ENCODE measurements at places on chromosomes 16 and 17.

GRCh38 chr17:75102385-75102821, 7.4 kb upstream of the ARMC7 start:
- DNase-seq = no peak

DNA sequence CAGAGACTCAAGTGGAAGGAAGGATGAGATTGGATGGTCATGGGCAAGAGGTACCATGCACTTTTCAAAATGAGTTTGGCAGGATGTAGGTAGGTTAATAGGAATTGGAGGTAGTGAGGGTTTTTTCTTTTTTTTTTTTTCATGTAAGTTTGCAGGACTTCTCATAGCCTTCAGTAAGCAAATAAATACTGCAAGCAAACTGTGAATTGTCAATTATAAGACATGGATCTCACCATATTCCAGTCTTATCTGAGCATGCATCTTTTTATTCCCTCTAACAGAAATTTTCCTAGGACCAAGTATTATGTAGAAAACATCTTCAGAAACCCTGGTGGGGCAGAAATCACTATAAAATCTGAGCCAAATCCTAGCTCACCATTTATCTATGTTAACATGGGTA, 584.6 kb upstream of the CDH5 start:
- no peak for DNase-seq

DNA sequence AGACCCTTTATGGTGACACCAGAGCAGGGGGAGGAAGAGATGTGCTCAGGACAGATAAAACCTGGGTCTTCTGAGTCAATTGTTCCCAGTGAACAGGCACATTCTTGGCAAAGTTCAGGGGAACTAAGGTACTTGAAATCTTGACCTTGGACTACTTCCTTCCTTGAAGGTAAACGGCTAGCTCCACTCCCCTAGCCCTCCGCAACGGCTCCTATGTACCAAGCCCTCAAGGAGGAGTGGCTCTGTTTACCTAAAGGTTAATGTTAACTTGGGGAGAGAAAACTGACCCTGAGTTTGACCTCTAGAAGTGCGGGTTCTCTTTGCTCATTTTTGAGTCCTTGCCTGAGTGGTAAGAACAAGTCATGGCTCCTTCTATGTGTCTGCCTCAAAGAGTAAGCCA, 7.8 kb downstream of the TTLL6 start:
- DNase-seq = no peak

DNA sequence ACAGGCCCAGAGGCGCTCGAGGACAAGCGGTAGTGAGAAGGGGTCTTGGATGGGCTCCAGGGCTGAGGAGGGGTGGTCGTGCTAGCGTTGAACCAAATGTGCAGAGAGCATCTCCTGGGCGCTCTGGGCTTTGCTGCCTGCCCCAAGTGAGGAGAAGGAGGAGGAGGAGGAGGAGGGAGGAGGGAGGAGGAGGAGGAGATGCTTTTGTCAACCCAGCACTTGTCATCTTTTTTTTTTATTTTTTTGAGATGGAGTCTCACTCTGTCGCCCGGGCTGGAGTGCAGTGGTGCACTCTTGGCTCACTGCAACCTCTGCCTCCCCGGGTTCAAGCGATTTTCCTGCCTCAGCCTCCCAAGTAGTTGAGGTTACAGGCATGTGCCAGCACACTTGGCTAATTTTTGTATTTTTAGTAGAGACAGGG, 59.8 kb downstream of the PGS1 start:
- no peak for DNase-seq

GRCh38 chr17:77836557-77837041, 121.9 kb upstream of the TNRC6C start:
- no peak for DNase-seq

- DNase-seq = no peak
Observed at GRCh38 chr16:86968866-86969265, 348.3 kb downstream of the C16orf95 start.

- DNase-seq = no peak
Observed at GRCh38 chr17:12790249-12791106, 1.2 kb downstream of the ARHGAP44 start.

GRCh38 chr16:50036426-50036825, 11.4 kb downstream of the CNEP1R1 start:
- no peak for DNase-seq

- no peak for DNase-seq
Observed at GRCh38 chr16:58339452-58339981, 44.7 kb upstream of the PRSS54 start.
